Activated CD8-positive, alpha-beta memory T cell treated with anti-CD3 and anti-CD28 coated beads for 48 hours (primary cell): ENCODE measurements at places on chromosomes 3 and 15.

- no peak for DNase-seq
These were observed 89.2 kb downstream of the CORO2B start for GRCh38 chr15:68667800-68668625.

DNA sequence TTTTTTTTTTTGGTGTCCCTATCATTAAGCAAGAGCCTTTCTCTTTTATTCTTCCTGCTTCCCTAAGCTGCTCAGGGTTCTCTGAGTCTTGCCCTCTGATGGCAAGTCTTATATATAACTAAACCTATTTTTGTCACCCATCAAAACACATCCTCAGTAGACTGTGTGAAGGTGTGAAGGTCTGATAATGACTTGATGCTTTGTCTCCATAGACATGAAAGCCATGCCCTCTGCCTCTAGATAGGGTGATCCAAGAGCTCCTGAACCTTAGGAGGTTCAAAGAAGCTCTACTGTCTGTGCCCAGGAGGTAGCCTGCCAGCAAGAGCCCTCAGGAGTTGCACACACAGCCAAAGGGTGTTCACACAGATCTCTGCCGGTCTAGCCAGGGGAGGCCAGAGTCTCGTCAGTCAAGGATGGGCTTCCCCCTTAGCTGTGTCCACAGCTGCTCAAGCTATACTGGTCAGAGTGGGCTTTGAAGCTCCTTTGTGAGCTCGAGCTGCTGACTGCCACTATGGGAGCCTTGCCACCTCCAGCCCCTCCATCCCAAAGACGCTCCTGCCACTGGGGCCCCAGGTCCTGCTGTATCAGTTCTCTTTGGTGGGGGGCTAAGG, 13.1 kb upstream of the SNX22 start:
- DNase-seq = no peak

GRCh38 chr3:72306800-72307341, 521.9 kb upstream of the PROK2 start:
- DNase-seq = no peak

GRCh38 chr15:74397239-74398068, 30.0 kb upstream of the CYP11A1 start:
- DNase-seq = no peak

DNA sequence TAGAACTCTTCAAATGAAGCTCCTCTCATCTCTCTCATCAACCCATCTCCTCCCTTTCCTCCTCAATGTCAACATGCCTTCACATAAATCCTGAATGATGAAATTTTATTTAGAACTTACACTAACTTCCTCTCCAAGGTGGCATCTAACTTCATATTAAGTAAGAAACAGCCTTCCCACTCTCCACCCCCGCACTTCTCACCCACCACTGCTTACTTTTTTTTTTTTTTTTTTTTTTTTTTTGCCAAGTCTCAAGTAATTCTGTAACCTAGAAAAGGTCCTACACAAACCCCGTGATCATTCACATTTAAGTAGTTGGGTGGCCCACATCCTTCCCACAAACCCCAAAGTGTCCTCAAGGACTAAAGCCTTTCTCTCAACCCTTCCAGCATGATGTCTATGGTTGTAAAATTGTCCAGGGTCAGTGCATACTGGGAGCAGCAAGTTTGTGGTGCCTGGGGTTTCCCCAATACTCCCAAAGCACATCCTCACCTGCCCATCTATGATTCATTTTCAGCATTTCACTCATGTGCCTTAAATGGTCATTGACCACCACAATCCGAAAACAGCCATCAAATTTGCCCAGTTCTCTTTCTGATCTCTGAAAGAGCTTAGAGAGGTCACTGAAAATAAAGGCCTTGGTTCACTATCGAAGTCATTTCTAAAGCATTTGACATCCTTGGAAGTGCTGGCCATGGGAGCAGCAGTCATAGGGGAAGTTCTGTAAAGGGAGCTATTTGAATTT, 47.2 kb downstream of the CD86 start:
- no peak for DNase-seq

GRCh38 chr3:58161435-58162398, 49.1 kb downstream of the DNASE1L3 start:
- no peak for DNase-seq

DNA sequence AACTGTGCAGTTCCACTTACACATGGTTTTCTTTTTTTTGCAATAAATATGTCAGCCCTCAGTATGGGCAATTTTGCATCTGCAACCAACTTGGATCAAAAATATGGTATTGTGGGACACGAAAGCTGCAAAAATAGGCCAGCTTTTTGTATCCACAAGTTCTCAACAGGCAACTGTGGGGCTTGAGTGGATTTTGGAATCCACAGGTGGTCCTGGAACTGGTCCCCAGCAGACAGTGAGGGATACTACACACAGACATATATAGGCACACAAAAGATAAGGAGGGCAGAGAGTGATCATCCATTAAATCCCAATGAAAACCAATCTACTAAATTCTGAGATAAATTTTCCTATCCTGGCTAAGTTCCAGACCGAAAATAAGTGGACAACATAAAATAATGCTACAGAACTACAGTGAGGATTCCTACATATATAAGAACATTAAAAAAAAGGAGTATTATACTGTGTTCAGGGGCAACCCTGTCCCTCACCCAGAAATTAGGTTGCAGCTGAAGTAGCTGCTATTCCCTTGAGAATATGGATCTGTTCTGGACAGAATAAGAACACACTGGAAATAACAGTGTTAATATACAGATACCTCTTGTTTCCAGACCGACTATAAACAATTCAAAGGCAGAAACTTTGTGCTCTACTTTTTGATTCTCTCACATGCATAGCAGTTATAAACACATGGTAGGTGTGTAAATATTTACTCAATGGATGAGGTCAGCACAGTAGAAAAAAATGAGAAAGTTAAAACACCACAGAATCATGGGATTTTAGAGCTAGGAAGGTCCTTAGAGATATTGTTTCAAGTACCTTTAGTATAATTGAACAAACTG, 25.4 kb downstream of the DENND4A start:
- DNase-seq = no peak

DNA sequence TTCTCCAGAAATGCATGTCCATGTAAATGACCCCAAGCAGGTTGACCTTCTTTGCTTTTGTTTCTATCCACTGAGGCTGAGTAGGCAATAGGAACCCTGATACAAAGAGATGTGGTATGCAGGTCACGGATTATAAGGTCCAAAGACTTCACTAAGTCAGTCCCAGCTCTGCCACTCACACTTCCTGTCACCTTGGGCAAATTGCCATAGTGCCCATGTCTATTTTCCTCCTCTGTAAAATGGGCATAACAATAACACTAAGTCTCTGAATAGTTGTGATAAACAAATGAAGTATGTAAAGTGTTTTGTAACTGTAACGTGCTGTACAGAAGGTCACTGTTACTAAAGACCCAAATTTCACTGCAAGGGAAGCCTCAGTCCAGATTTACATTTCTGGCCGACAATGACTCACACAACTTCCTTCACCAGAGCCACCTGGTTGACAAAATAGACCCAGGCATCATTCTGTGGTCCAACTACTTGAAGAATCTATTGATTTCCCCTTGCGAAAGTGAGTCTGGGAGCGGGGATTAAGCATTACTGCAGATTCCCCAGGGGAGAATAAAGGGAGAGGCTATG, 175.4 kb upstream of the LPP start:
- DNase-seq = no peak

DNA sequence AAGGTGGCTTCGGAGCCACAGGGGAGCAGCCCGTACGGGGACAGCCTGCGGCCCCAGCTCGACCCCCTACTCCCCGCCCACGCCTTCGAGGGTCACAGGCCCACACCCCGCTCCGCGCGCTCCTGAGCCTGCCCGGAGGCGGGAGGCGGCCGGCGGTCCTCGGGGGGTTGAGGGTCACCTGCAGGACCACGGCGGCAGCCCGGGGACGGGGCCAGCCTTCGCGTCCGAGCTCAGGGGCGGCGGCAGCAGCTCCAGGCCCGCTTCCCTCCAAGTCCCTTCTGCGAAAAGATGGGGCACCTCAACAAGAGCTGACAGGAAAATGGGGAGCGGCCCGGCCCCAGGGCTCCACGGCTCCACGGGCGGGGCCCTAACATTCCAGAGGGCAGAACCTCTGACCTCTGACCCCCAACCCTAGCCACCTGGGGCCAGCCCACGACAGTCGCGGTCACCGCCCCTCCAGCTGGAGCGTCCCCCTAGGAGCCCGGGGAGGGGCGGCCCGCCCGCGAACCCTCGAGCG, 428 bp downstream of the LYSMD4 start:
- DNase-seq = no peak

- DNase-seq = no peak
These were observed 180.6 kb downstream of the EPHA6 start for GRCh38 chr3:96994988-96995387.

DNA sequence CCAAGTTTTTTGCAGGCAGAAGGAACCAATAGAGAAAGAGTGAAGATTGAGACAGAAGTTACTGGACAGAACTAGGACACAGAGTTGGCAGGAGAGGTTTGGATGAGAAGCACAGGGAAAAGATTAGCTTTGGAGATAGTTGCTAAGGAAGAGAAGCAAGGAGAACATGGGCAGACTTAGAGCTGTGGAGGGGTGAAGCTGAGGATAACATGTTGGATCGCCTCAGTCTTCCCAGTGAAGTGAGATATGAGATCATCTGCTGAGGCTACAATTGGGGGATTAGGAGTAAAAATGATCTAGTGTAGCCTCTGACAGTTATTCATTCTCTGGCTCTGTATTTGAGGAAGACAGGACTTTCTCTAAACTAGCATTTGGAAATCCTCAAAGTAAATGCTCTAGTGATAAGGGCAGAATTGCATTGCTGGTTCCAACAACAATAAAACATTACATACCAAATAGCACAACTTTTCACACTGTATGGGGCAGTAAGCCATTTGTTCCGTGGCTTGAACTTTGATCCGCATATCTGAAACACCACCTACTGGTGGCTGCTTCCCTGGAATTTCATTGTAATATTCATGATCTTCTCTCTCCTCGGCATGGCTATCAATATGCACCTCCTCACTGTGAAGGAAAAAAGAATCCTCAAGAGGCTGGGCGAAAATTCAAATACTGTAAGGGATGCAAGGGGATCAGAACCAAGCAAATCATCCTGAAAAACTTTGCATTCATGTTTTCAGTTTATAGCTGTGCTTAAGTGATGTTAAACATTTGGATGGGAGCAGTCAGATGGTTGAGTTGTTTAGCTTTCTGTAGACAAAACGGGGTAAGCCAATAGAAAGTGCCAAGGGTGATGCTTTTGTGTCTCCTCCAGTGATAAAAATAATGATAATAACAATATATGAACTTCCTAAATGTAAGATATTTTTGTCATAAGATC, 22.2 kb upstream of the EID1 start:
- DNase-seq = no peak

DNA sequence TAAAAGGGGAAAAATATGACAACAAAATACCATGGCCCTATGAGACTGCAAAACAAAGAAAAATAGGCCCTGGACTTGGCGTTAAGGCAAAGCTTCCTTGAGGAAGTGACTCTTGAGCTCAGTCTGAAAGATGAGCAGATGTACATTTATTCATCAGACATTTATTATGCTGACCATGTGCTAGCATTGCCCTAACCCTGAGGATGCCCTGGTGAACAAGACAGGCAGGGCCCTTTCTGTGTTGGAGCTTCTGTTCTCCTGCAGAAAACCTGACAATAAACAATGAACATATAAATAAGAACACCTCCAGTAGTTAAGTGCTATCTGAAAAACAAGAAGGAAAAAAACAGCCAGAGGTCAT, 12.4 kb downstream of the TF start:
- no peak for DNase-seq

- DNase-seq = no peak
These were observed 29.5 kb upstream of the FAM107A start for GRCh38 chr3:58606693-58607092.
